ENCODE measurements at places on chromosomes 2 and 18.

- peak; percentile 81 for DNase-seq
These were observed 7.9 kb downstream of the PCBP1 start for GRCh38 chr2:70094978-70095719.

GRCh38 chr2:158325031-158325781 is 131.3 kb downstream of the CCDC148 start:
- no peak for DNase-seq

- DNase-seq: peak; percentile 43
These were observed 167.1 kb upstream of the SIX2 start for GRCh38 chr2:45176390-45176789.

- DNase-seq: no peak
These were observed 1.4 kb downstream of the DPYSL5 start for GRCh38 chr2:26849056-26849999.

DNA sequence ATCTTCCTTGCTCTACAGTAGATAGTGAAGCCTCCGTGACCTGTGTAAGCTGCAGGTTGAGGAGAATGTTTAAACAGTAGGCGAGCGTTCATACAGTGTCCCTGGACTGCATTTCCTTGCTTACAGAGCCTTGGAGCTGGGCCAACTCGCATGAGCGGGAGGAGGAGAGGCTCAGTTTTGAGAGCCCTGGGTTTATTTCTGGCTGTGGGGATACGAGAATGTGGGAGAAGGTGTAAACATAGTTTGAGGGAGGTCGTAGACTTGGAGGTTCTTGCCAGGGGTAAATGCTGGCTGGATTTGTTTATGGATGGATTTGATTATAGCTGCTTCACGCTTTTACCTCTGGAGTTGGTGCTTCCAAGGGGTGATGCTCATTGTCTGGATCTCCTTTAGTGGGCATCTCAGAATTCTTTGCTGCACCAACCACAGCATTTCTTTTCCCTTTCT is 20.8 kb downstream of the CRIM1 start:
- DNase-seq: peak; percentile 92

DNA sequence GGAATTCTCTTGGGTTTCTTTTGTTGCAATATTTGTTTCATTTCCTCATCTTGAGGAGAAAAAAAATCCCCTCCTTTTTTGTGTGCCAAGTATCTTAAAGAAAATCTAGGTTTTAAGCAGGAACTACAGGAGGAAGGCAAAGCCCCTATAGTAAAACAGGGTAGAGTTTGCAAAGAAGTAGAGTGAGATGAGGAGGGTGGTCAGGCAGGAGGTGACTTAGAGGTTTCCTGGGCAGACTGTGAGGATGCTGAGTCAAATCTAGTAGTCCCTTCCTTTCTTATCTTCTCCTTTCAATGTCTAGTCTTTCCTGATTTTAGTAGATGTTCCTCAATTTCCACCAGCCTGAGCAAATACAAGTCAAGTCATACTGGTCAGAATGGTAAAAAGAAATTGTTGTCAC is 222.5 kb downstream of the PMAIP1 start:
- DNase-seq: no peak

GRCh38 chr2:72139874-72140620 is 7.6 kb downstream of the CYP26B1 start:
- peak; percentile 86 for DNase-seq

- no peak for DNase-seq
These were observed 578.1 kb upstream of the SYT4 start for GRCh38 chr18:43855376-43855775.

GRCh38 chr2:45256173-45256866 is 247.1 kb upstream of the SIX2 start:
- no peak for DNase-seq

- DNase-seq: no peak
These were observed 23.4 kb upstream of the LYPD6 start for GRCh38 chr2:149307014-149307413.

- no peak for DNase-seq
These were observed 9.3 kb upstream of the NEU4 start for GRCh38 chr2:241799522-241800197.

DNA sequence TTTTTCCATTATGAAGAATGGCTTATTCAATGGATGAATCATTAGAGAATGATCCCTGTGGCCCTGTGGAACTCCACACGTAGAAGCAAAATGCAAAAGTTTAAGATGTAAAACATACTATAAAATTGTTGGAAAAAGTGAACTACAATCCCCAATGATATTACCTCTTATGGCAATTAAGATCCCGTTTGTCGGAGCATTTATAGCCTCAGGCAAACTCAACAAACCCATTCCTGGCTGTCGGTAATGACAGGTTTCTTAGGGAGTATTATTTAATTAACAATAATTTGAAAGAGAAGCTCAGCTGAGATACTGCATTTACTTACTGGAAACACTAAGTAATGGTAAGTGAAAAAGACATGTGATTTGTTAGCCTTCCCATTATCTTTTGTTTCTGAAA is 138.3 kb downstream of the CDH20 start:
- no peak for DNase-seq

- DNase-seq: peak; percentile 23
These were observed 621 bp upstream of the KCNS3 start for GRCh38 chr2:17877811-17878280.

GRCh38 chr2:128779301-128780095 is 460.8 kb upstream of the HS6ST1 start:
- no peak for DNase-seq

DNA sequence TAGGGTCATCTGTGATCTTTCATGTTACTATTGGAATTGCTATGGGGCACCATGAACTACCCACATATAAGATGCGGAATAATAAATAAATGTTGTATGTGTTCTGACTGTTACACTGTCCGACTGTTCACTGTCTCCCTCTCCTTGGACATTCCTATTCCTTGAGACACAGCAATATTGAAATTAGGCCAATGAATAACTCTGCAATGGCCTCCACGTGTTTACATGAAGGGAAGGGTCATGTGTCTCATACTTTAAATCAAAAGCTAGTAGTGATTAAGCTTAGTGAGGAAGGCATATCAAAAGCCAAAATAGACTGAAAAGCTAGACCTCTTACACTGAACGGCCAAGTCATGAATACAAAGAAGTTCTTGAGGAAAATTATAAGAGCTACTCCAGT is 751.3 kb downstream of the SOCS6 start:
- DNase-seq: no peak

- no peak for DNase-seq
These were observed 332.6 kb downstream of the KIAA1328 start for GRCh38 chr18:37161491-37161890.

DNA sequence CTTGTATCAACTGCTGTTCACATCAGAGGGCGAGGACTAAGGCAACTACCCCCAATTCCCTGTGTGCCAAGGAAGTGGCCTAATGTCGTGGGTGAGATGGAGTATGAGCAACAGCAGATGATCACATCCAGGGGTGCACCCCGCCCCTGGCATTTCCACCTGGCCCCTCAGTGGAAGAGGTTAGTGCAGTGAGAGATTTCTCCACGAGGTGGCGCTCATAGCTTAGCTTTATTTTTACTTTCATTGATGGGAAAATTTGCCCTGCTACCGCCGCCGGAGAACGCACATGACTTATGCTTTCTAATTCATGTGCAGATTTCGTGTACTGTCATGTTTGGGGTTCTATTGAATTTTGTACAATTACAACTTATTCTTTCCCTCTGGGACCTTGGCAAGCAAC is 470.6 kb upstream of the MEX3C start:
- DNase-seq: no peak

DNA sequence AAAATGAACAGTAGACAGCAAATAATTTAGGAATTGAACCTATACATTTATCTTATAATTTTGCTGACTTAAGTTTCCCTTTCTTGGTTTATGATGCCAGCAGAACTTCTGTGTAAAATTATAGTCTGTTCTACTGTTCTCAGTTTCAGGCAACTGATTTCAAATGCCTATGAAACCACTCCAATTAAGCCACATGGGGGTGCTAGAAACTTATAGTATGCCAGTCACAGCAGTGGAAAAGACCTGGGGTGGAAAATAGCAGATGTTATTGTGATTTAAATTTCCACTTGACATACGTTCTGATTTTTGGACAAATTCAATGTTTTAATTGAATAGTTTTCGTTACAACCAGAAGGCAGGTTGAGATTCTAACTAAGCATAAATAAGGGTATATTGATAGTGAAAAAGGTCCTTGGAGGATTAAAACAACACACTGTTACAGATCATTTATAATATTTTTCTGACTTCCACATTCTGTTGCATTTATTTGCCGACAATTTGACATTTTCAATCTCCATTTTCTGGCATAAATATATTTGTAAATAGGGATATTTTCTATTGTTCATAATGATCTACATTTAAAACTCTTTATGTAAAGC is 61.4 kb downstream of the CPS1 start:
- no peak for DNase-seq

DNA sequence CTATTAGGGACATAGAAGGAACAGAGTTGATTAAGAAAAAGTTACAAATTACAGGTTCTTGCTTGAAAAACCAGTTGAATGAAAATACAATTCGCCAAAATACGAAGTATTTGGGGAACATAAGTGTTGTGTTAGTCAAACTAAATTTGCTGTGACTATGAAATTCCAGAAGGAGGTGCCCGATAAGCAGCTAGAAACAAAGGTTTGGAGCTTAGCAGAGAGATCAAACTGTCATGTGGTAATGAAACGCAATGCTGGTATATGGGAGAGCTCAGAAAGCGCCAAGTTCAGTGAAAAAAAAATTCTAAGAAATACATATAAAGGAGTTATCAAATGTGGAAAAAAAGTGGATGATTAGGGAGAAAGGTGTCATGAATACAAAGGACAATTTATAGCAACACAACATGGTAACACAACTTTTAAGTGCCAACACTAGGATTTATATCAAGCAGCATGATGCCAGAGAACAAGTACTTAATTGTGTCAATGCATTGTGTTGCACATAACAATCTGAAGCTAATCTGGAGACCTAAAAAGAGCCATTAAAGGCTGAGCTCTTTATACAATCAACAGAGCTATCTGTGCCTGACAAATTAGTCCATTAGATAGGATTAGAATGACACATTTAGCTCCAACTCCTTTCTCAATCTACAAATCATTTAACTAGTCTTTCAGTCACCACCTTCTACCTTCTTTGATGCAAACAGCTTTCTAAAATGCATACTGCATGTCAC is 31.2 kb downstream of the SMAD2 start:
- DNase-seq: no peak

- DNase-seq: no peak
These were observed 226.1 kb downstream of the LRRTM1 start for GRCh38 chr2:80078290-80079036.

DNA sequence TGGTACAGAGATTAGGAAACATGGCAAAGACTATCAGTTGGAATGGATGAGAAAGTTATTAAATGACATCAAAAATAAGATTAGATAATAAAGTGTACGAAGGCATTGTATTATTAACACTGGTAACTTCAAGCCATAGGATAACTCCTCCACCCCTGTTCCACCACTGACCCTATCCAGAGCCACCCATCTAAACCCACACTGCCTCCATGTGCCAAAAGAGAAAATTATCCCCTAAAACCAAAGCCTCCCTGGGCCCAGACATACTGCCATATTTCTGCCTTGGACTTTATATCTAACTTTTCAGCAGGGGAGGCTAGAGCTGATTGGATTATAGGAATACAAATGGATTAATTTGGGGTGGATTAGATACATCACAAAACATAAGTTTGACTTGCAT is 443.7 kb downstream of the BCL11A start:
- DNase-seq: no peak

DNA sequence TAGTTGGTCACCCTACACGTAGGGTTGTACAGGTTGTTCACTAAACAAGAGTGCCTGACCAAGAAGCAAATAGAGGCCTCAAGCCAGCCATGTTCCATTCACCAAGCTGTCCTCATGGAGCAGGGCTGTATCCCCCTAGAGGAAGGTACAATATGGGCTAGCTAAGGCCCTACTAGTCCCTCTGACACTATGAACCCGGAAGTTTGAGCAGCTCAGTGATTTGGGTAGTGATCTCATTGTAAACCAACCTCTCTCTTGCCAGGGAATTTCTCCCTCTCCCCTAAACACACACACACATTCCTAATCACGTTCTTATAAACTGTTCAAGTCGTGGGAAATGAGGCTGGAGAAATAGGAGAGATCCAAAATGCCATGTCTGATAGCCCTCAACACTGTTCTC is 6.7 kb upstream of the CYS1 start:
- DNase-seq: no peak

DNA sequence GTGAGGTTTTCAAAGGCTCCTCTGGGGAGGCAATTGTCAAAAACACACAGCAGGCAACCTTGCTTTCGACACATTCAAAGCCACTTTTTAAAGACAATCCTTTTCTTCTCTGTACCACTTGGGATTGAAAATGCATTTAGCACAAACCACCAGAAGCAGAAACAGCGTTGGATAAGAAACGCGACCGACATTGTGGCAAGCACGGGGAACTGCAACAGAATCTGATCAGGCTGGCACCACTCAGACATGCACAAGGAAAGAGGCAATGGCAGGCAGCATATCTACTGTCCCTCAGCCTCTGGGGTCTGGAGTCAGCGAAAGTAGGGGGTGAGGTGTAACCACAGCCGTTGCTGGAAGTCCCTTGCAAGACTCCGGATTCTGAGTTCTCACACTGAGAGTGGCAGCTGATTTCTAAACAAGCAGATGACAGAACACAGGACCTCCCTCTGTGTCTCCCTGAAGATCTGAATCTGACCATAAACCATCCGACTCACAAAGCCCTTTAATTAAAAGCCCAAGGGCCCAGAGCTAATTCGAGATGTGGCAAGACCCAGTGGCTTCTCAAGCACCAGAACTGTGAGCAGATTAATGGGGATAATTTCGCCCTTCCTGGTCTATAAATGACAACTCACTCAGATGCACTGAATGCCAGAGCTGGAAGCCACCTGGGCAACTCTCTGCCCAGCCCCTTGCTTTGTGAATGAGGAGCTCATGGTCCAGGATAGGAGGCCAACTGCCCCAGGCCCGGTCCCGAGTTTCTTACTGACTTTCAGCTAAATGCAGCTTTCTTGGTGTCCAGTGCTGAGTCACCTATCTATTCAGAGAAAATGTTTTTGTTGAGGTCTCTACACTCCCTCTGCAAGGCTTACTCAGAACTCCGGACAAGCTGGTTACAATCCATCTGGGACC is 29.6 kb downstream of the CYRIA start:
- peak; percentile 78 for DNase-seq

- no peak for DNase-seq
These were observed 67.9 kb downstream of the BMPR2 start for GRCh38 chr2:202444000-202444399.

GRCh38 chr18:9413576-9413975 is 61.7 kb upstream of the RALBP1 start:
- no peak for DNase-seq

GRCh38 chr2:61268249-61268648 is 106.3 kb downstream of the C2orf74 start:
- no peak for DNase-seq

DNA sequence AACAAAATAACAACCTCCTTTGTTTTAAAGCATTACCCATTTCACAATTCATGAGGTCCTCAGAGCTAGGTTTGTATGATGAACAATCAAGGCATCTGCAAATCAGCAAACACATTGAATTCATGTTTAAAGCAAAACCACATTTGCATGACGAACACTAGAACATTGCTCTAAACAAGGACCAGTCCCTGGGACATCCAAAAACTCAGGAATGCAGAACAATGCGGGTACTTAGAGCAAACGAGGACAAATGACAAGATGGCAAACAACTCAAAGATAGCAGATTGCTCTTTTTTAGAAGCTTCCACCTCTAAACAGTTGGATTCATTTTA is 45.7 kb upstream of the RALBP1 start:
- DNase-seq: no peak

GRCh38 chr2:203705178-203705577 is 1.3 kb upstream of the CD28 start:
- no peak for DNase-seq

GRCh38 chr18:5630057-5630899 is 86.5 kb upstream of the EPB41L3 start:
- peak; percentile 57 for DNase-seq
